ENCODE measurements at places on chromosomes 1 and 21. TPM values are rescaled to one million over a fixed set of nuclear protein-coding genes. Genes with fewer than 3 reads are reported as not detected.

MARK1 gene
- polyA plus RNA-seq: 1.2 TPM

KRTAP13-2 gene
- polyA plus RNA-seq: not detected

CDC42SE1 gene
- 26.0 TPM for polyA plus RNA-seq

LDLRAD1 gene
- 0.22 TPM for polyA plus RNA-seq

KRTAP7-1 gene
- polyA plus RNA-seq: not detected

HES5 gene
- polyA plus RNA-seq: 0.13 TPM

KCNT2 gene
- 5.3 TPM for polyA plus RNA-seq

DNA sequence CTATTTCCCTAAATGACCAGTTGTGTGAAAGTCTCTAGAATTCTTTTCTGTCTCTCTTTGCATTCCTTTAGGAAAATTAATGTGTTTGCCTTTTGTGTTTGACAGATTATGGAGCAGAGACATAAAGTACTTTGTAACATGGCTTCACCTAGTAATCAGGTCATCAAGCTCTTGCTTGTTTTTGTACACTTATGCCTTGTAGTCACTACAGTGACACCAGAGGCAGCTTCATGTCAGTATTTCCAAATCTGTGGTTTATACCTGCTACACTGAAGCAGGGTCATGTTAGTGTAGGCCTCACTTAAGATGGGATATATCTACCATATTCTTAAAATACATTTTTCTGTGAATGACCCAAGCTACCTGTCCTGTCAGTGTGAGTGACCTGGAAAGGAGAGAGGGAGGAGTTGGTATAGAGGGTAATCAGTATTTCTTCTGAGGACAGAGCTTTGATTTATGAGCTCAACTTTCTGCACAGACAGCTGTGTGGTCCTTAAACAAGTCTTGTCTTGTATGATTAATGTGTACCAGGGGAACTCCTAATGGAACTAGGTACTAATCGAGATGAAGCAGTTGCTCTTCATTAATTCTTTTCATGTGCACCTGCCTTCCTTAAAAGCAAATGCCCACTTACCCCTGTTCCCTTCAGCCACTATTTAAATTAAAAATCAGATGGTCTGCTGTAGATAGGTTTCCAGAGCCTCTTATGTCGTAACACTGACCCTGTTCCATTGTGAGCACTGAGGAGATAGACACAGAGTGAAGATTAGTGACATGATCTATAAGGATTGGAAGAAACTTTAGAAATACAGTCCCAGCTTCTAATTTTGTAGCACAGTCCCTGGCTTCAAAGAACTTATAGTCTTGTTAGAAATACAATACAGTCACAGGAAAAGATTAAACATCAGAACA lies 45.7 kb downstream of the MACO1 start:
- peaks cover 4% of the 10 kb centered on the region for H3K4me1 ChIP-seq
- H3K27ac ChIP-seq: no peak overlapping the region
- no peak for DNase-seq
- H3K36me3 ChIP-seq: no peaks in the 10 kb centered on the region

DNA sequence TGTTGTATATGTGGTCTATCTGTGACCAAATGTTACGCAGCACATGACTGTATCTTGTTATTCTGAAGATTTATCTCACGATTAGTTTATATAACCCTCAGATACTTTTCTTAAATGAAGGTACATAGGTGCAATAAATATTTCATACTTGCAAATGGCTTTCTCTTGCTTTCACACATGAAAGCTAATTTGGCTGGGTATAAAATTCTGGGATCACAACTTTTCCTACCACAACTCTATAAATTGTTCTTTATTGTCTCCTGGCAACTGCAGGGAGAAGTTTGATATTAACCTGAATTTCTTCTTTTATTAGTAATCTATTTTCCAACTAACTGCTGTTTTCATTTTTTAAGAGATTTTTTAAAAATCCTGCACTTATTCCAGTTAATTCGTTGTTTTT lies 58.9 kb downstream of the KCNK2 start:
- no peaks in the 10 kb centered on the region for H3K4me1 ChIP-seq
- H3K36me3 ChIP-seq: no peaks in the 10 kb centered on the region
- H3K27me3 ChIP-seq: no peaks in the 10 kb centered on the region
- no peak for DNase-seq
- no peak overlapping the region for H3K27ac ChIP-seq
- no peak overlapping the region for H3K4me3 ChIP-seq

DNA sequence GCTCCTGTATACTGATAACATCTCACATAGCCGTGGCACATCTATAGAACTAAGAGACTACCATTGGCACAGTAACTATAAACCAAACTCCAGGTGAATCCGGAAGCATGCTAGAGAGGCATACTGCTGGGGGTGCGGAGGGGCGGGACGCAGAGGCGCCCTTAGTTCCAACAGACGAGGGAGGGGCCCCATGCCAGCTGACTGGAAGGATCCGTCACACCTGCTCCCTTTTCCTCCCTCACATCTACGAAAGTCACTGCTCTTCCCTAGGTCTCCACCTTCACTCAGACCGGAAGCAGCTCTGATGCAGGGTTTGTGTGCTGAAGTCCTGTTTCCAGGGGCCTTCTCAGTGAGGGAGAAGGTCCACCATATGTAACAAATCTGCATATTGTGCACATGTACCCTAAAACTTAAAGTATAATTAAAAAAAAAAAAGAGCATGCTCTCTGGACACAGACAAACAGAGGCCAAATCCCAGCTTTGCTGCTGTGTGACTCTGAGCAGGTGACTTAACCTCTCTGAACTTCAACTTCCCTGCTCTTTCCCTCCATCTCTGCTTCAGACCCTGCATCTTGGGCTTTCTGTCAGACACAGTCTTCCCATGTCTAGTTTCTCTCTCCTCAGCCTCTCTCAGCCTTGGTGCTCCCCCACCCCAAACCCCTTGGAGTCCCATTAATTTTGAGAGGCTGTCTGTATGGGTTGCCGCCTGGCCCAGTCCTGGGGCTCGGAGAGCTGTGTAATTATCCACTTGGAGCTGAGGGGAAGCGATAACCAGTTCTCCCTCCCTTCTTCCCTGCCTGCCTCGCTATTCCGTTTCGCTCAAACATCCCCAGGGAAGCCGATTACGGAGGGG lies 7.8 kb upstream of the GJB5 start:
- no peak overlapping the region for H3K4me3 ChIP-seq
- no peak overlapping the region for H3K27ac ChIP-seq
- no peaks in the 10 kb centered on the region for H3K4me1 ChIP-seq
- no peaks in the 10 kb centered on the region for H3K36me3 ChIP-seq
- no peaks in the 10 kb centered on the region for H3K27me3 ChIP-seq

DNA sequence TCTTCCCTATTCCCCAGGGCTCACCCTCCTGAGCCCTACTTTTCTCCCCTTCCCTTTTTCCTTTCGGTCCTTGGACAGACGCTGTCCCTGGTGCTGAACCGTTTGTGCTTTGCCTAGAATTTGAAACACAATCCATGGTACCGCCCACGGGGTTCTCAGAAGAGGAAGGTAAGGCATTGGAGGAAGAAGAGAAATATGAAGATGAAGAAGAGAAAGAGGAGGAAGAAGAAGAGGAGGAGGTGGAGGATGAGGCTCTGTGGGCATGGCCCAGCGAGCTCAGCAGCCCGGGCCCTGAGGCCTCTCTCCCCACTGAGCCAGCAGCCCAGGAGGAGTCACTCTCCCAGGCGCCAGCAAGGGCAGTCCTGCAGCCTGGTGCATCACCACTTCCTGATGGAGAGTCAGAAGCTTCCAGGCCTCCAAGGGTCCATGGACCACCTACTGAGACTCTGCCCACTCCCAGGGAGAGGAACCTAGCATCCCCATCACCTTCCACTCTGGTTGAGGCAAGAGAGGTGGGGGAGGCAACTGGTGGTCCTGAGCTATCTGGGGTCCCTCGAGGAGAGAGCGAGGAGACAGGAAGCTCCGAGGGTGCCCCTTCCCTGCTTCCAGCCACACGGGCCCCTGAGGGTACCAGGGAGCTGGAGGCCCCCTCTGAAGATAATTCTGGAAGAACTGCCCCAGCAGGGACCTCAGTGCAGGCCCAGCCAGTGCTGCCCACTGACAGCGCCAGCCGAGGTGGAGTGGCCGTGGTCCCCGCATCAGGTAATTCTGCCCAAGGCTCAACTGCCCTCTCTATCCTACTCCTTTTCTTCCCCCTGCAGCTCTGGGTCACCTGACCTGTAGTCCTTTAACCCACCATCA lies 10.4 kb downstream of the BCAN start:
- H3K27me3 ChIP-seq: no peaks in the 10 kb centered on the region
- H3K27ac ChIP-seq: no peak overlapping the region
- H3K4me1 ChIP-seq: no peaks in the 10 kb centered on the region
- no peak overlapping the region for H3K4me3 ChIP-seq
- no peaks in the 10 kb centered on the region for H3K36me3 ChIP-seq
- peak; percentile 37 for DNase-seq

- H3K27me3 ChIP-seq: no peaks in the 10 kb centered on the region
- no peak overlapping the region for H3K4me3 ChIP-seq
- no peak for DNase-seq
- H3K27ac ChIP-seq: no peak overlapping the region
- no peaks in the 10 kb centered on the region for H3K36me3 ChIP-seq
Measured at GRCh38 chr1:31639543-31639942, 5.1 kb downstream of the PEF1 start.

DNA sequence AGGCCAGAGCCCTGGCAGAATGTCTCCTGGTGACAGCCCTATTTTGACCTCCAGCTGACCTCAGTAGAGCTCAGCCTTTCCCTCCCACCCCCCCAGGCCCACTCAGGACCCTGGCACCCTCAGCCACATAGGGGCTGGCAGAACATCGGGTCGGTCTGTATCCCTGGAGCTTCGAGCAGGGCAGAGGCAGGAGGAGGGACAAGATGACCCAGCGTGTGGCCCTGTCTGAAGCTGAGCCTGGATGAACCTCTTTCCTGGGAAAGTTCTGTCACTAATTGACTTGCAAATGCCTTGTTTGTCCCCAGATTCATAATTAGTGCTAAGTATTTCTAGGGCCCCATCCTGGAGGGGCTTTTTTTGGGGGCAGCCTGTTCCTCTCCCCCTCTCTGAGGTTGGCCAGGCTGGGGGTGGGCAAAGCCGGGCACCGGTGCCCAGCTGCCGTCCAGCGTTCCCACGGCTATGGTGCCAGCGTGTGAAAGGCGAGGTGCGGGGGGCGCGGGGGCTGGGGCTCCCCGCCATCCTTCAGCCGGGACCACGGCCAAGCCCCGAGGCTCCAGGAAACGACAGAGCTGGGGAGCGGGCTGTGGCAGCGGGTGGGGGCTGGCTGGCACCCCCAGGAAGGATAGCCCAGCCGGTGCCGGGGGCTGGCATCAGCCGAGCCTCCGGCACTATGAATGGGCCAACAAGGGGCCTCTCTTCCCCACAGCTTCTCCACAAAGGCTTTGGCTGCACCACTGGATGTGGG lies 31.4 kb downstream of the RHBG start:
- H3K4me1 ChIP-seq: no peaks in the 10 kb centered on the region
- H3K36me3 ChIP-seq: no peaks in the 10 kb centered on the region
- H3K27me3 ChIP-seq: no peaks in the 10 kb centered on the region

- H3K4me1 ChIP-seq: no peaks in the 10 kb centered on the region
- H3K27ac ChIP-seq: no peak overlapping the region
- H3K36me3 ChIP-seq: no peaks in the 10 kb centered on the region
- no peak overlapping the region for H3K4me3 ChIP-seq
Measured at GRCh38 chr1:7575041-7575400, 196.1 kb upstream of the VAMP3 start.

DNA sequence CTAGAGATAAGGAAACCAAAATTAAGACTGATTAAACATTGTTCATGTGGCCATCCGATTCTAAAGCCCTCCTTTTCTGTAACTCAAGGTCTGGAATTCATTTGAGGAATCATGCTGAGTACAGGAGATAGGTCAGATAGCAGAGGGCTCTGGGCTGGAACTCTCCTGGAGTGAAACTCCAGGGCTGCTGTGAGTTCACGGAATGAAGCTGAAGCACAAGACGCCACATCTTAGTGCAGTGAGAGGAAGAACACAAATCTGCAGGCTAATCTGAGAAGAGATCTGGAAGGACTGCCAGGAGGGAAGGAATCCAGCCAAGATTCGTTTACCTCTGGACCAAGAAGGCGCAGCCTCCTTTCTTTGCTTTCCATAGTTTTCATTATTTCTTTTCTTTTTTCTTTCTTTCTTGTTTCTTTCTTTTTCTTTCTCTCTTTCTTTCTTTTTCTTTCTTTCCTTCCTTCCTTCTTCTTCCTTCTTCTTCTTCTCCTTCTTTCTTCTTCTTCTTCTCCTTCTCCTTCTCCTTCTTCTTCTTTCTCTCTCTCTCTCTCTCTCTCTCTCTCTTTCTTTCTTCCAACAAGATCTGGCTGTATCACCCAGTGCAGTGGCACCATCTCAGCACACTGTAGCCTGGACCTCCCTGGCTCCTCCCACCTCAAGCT lies 74.8 kb upstream of the ATP1B1 start:
- no peak for DNase-seq
- H3K27me3 ChIP-seq: no peaks in the 10 kb centered on the region
- no peaks in the 10 kb centered on the region for H3K36me3 ChIP-seq
- no peak overlapping the region for H3K4me3 ChIP-seq

- H3K27me3 ChIP-seq: no peaks in the 10 kb centered on the region
- no peak overlapping the region for H3K4me3 ChIP-seq
- DNase-seq: no peak
- H3K4me1 ChIP-seq: peaks cover 1% of the 10 kb centered on the region
- no peaks in the 10 kb centered on the region for H3K36me3 ChIP-seq
- no peak overlapping the region for H3K27ac ChIP-seq
Measured at GRCh38 chr1:41501581-41501980, 17.1 kb upstream of the EDN2 start.

GRCh38 chr1:119467219-119467618 lies 39.8 kb upstream of the HSD3B1 start:
- no peak overlapping the region for H3K27ac ChIP-seq
- H3K4me3 ChIP-seq: no peak overlapping the region
- H3K4me1 ChIP-seq: no peaks in the 10 kb centered on the region
- no peaks in the 10 kb centered on the region for H3K27me3 ChIP-seq

DNA sequence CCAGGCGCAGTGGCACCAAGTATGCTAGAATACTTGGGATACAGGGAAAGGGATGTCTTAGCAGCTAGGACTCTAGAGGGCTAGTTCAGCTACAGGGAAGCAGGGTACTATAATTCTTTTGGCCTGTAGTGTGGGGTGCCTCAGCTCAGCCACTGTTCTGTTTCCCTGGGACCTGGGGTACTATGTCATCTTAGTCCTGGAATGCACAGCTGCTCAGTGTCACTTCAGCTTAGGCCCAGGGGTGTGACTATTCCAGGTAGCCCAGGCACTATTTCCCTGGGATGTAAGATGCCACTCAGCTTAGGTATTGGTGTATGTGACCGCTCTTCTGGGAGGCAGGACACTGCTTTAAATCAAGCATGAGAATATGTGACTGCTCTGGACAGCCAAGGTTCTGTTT lies 34.1 kb downstream of the RGSL1 start:
- H3K4me1 ChIP-seq: no peaks in the 10 kb centered on the region
- H3K4me3 ChIP-seq: no peak overlapping the region
- no peaks in the 10 kb centered on the region for H3K27me3 ChIP-seq
- no peak overlapping the region for H3K27ac ChIP-seq
- no peak for DNase-seq
